ENCODE measurements at places on chromosomes 11 and 22.
A peak's percentile ranks its signal among the peaks of the same experiment; 100 is the strongest.

DNA sequence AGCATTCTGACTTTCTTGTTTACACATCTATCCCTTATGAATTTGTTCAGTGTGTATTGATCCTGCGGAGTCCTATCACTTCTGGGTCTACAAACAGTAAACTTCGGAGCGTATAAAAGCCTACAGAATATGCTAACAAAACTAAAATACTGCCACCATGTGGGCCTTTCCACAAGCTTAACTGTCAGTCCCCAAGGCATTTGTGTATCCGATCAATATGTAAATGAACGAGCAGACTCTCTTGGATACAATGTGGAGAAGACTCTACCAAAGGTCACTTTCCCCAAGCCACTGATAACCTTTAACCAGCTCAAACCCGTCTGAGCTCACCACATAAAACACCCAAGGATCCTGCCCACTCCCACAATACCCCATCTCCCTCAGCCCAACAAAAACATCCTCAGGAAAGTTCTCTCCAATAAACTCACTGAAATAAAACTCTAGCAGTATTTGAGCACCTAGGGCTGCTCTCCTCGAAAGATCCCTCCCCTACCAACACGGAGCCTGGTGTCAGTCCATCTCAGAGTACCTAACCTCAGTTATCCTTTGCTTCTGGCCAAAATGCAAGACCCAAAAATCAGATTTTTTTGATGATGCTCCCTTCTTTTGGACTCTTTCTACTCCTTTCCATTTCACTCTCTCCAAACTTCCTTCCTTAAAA is 17.8 kb downstream of the ADA2 start:
- no peaks in the 10 kb centered on the region for H3K27me3 ChIP-seq
- DNase-seq = peak; percentile 58
- H3K4me1 ChIP-seq = no peaks in the 10 kb centered on the region
- no peak overlapping the region for H3K27ac ChIP-seq

DNA sequence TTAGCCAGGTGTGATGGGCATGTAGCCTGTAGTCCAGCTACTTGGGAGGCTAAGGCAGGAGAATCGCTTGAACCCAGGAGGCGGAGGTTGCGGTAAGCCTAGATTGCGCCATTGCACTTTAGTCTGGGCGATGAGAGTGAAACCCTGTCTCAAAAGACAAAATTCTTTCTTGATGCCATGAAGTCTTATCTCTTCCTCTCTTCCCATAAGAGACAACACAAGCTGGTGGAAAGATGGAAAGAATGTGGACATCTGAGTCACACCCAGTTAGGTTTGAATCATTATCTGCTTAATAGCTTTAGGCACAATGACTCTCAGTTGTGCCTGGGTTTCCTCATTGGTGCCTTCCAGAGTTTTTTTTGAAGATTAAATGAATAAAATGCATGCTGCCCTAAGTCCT is 35.3 kb downstream of the KREMEN1 start:
- H3K36me3 ChIP-seq = no peaks in the 10 kb centered on the region
- no peaks in the 10 kb centered on the region for H3K4me1 ChIP-seq
- DNase-seq = no peak
- no peak overlapping the region for H3K27ac ChIP-seq
- H3K4me3 ChIP-seq = no peak overlapping the region

DNA sequence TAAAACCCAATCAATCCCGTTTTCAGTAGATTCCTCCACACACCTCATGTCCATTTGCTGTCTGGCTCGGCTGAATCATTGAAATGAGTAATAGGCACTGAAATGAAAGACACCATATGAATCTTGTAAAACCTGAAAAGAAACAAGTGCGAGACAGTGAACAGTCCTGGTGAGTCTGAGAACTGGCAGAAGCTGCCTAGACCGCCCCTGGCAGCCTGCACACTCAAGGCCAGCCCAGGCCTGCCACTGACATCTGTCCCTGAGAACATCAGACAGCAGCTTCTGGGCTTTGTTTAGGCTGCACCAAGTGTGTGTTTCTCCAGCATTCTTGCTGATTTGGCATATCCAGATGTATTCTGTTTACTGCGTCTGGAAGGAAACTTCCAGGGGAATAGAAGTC is 44.8 kb downstream of the ENDOD1 start:
- DNase-seq = no peak
- H3K4me1 ChIP-seq = no peaks in the 10 kb centered on the region
- H3K4me3 ChIP-seq = no peak overlapping the region
- no peak overlapping the region for H3K27ac ChIP-seq
- H3K36me3 ChIP-seq = no peaks in the 10 kb centered on the region

GRCh38 chr11:103737747-103738146 is 298.7 kb upstream of the DDI1 start:
- no peak overlapping the region for H3K4me3 ChIP-seq
- no peak for DNase-seq
- H3K4me1 ChIP-seq = peaks cover 2% of the 10 kb centered on the region
- H3K27me3 ChIP-seq = no peaks in the 10 kb centered on the region
- H3K36me3 ChIP-seq = no peaks in the 10 kb centered on the region

DNA sequence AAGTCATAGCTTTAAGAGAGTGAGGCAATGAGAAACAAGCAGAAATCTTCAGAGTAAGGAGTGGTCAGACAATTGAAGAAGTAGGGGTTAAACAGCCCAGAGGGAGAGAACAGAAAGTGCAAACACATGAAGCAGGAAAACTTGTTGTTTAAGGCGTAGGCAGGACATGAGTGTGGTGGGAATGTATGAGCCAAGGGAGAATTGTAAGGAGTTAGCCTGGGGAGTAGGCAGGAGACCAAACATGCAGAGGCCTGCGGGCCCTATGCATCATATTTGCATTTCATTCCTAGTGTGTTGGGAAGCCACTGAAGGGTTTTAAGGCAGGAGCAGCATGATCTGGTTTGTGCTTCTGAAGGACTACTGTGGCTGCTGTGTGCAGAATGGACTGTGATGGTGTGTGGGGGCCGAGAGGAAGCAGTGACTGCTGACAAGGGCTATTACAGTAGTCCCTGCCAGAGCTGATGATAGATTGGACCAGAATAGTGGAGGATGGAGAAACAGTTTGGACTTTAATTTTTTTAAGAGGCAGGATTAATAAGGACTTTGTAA is 179.9 kb upstream of the C11orf87 start:
- no peaks in the 10 kb centered on the region for H3K36me3 ChIP-seq
- H3K4me1 ChIP-seq = no peaks in the 10 kb centered on the region
- no peaks in the 10 kb centered on the region for H3K27me3 ChIP-seq
- peak; percentile 47 for DNase-seq
- no peak overlapping the region for H3K4me3 ChIP-seq
- no peak overlapping the region for H3K27ac ChIP-seq

DNA sequence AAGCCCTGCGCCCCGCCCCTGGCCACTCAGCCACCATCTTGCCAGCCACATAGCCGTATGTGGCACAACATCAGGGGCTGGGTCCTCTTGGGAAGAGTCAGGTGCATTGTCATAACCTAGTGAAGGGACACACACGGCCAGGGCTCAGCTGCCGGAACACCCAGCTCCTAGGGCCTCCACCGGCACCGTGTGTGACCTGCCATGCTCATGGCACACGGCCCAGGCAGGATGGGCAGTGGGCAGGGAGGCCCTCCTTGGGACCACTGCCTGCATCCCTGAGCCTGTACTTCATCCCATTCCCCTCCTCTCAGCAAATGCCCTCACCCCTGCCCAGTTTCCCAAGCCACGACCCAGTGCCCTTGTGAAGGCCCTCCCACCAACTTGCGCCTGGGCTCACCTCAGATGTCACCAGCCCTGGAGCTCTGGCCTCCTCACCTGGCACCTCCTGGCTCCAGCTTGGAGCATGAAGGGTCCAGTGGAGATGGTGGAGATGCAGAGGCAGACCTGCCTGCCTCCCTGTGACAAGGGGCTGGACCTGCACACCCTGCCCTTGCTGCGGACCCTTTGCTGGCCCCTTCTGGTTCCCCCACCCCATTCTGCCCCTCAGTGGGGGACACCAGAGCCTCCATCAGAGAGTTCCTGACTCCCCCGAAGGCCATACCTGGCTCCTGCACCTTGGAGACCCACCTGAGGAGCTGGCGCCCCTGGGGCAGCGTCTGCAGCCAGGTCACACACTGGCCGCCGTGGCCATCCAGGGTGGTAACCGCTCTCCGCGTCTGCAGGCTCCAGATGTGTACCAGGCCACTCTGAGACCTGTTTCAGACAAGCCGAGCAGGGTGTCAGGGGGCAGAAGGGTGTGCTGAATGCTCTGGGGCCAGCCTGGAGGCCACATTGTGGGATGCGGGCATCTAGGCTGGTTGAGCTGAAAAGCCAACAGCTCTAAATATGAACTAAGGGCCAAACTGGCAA is 34.5 kb downstream of the GNB1L start:
- DNase-seq = peak; percentile 37
- H3K4me3 ChIP-seq = no peak overlapping the region
- H3K36me3 ChIP-seq = no peaks in the 10 kb centered on the region
- H3K27me3 ChIP-seq = no peaks in the 10 kb centered on the region
- H3K4me1 ChIP-seq = no peaks in the 10 kb centered on the region

DNA sequence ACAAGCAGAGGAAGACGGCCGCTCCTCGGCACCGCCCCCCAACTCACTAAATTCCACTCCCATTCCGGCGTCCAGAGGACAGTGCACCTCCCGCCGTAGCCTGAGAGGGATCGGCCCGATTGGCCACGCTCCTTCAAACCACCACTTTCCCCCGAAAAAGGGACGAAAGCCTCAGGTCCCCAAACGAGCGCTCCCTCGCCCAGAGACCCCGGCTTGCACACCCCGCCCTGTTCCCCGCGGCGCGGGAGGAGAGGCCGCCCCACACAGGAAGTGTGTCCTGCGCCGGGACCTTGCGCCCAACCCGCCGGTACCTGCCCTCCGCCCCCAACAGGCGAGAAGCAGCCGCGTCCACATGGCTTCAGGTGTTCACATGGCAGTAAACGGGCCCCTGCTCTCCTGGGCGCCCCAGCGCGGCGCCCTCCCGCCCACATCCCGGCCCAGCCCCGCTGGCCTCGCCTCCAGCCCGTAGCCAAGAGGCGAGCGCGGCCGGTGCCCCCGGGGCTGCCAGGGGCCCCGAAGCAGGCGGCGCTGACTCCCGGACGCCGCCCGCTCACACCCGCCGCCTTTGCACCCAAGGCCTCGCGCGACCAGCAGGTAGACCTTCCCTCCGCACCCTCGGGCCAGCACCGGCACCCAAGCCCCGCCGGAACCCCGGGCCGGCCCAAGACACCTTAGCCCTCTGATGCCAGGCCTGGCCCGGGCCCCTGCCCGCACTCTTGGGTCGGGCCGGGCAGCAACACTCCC is 849 bp downstream of the TCF20 start:
- H3K27me3 ChIP-seq = no peaks in the 10 kb centered on the region
- H3K4me3 ChIP-seq = peak overlapping the region; percentile 98

GRCh38 chr11:62295504-62295903 is 3.4 kb downstream of the SCGB1D4 start:
- no peak overlapping the region for H3K4me3 ChIP-seq
- H3K36me3 ChIP-seq = no peaks in the 10 kb centered on the region
- no peaks in the 10 kb centered on the region for H3K27me3 ChIP-seq
- H3K27ac ChIP-seq = no peak overlapping the region
- no peaks in the 10 kb centered on the region for H3K4me1 ChIP-seq

DNA sequence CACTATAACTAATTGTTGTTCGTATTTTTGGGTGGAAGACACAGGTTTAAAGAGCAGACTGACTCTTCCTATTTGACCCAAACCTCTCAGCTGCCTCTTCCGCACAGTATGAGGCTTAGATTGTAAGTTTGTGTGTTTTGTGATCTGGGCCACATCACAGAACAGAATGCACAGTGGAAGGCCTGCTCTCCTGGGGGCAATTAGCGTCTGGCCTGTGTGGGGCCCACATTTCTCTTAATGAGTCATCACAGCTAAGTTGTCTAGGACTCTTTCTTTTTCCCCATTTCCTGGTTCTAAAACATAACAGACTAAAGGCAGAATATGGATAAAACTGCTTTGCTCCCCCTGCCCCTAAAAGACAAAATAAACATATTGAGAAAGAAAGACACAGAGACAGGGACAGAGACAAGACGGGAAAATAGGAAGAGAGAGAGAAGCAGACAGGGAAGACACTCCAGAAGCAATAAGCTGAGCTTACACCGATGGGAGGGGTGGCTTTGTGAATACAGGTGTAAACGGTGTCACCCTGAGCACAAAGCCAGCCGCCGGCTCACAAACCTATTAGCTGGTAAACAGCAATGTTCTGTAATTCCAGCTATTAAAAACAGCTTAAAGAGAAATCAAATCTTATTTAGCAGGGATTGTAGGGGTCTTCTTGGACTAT is 127.4 kb upstream of the OPCML start:
- H3K4me3 ChIP-seq = no peak overlapping the region
- H3K4me1 ChIP-seq = peaks cover 12% of the 10 kb centered on the region
- H3K27ac ChIP-seq = no peak overlapping the region
- peak; percentile 54 for DNase-seq
- H3K27me3 ChIP-seq = peaks cover 35% of the 10 kb centered on the region

DNA sequence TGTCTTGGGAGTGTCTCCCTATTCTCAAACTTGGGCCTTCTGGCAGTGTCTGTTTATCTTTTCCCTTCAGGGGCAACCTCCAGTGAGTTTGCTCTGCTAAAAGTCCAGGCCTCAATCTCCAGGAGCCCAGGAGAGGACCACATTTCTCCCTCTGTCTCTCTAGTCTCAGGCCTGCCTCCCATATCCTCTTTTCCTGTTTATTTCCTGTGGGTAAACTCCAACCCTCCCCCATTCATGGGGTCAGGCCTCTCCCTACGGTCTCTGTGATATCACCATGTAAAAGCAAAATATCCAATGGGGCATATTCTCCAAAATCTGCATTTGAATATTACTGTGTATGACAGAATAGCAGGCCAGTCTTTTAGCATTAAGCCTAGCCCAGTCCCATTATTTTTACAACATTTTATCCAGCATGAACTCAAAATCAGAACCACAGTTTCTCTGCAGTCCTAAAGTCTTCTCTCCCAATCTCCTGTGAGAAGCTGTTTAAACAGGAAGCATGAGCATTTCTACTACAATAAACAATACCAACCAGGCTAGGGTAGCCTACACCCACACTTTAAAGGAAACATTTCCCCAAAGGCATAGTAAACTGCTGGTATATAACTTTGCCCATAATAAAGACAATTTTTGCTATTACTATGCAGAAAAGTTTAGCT is 18.0 kb upstream of the TMEM135 start:
- H3K4me1 ChIP-seq = peaks cover 19% of the 10 kb centered on the region
- H3K27ac ChIP-seq = no peak overlapping the region
- no peak for DNase-seq
- H3K36me3 ChIP-seq = no peaks in the 10 kb centered on the region
- H3K27me3 ChIP-seq = no peaks in the 10 kb centered on the region

- DNase-seq = no peak
- no peaks in the 10 kb centered on the region for H3K36me3 ChIP-seq
- no peaks in the 10 kb centered on the region for H3K27me3 ChIP-seq
- H3K27ac ChIP-seq = no peak overlapping the region
- no peaks in the 10 kb centered on the region for H3K4me1 ChIP-seq
Measured at GRCh38 chr22:39381930-39382329, 17.6 kb upstream of the TAB1 start.

- H3K27ac ChIP-seq = no peak overlapping the region
- no peak overlapping the region for H3K4me3 ChIP-seq
- no peaks in the 10 kb centered on the region for H3K27me3 ChIP-seq
- no peaks in the 10 kb centered on the region for H3K4me1 ChIP-seq
- DNase-seq = no peak
Measured at GRCh38 chr11:29306527-29306926, 710.3 kb downstream of the KCNA4 start.

Measured in endodermal cell (in vitro differentiated cells).